ENCODE measurements at places on chromosomes 13 and 19.

GRCh38 chr13:23792680-23793079, 96.5 kb downstream of the MIPEP start:
- no peak for DNase-seq

GRCh38 chr13:77918391-77919245, at the start of gene EDNRB:
TSS of gene EDNRB (minus strand) at chr13:77918831. CDS start at chr13:77918573, 258 bp downstream.
- DNase-seq = no peak

- DNase-seq = no peak
These were observed 7.5 kb downstream of the PLAUR start for GRCh38 chr19:43662487-43662886.

GRCh38 chr13:51432576-51432975, 20.3 kb downstream of the INTS6 start:
- no peak for DNase-seq

DNA sequence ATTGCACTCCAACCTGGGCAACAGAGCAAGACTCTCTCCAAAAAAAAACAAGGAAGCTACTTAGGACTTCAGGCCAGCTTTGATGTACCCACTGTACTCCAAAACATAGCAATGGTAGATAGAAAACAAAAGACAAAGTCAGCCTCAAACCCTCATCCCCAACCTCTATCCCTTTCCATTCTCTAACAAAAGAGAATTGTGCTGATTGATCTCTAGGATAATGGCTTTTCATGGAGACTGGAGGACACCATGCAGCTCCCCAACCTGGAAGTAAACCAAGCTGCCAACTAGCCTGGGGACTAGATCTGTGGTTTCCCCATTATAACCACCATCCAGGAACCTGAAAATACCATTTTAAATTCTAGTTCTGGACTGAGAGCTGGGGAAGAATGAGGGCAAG, 4.3 kb upstream of the ZDHHC20 start:
- no peak for DNase-seq

- DNase-seq = no peak
These were observed 45.0 kb upstream of the LRCH1 start for GRCh38 chr13:46507981-46508380.

- DNase-seq = no peak
These were observed 18.4 kb upstream of the ZMYM2 start for GRCh38 chr13:19940106-19940505.

- no peak for DNase-seq
These were observed 74.5 kb downstream of the GGACT start for GRCh38 chr13:100513987-100514670.

DNA sequence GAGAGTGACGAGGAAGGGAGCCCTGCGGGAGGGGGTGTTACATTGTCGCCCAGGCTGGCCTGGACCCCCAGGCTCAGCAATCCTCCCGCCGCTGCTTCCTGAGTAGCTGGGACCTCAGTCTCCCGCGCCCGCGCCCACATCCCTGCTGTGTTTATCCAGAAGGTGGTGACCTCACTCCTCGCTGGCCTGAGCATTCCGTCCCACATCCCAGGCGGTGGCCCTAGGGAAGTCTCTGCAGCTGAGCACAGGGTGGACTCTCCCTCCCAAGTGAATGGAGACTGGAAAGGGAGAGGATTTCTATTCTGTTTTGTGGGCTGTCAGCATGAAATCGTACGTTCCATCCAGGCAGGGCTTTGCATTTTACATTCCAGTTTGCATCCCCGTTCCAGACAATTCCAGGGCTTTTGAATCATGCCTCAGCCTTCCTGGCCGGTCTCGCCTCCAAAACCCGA, 401 bp upstream of the ZNF765 start:
- peak; percentile 0 for DNase-seq

DNA sequence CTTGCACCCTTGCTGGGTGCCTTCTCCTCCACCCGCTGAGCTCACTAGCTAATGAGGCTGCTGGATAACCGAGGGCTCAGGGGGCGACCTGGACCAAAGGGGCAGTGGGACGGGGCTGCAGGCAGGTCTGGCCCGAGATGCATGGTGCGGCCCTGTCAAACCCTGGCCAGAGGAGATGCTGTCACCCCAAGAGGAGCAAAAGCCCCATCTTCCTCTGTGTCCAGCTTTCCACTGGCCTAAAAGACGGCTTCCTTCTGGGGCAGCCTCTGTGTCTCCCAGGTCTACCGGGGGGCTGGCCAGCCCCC, 261.8 kb downstream of the TBC1D4 start:
- DNase-seq = no peak

GRCh38 chr19:7680606-7681339, at the start of gene TRAPPC5:
TSS of gene TRAPPC5 (plus strand) at chr19:7680833. CDS start at chr19:7682254, 1,421 bp downstream.
- DNase-seq = peak; percentile 56

GRCh38 chr13:24116131-24116530, 44.4 kb upstream of the SPATA13 start:
- DNase-seq = no peak

GRCh38 chr13:31227063-31227462, 27.3 kb downstream of the B3GLCT start:
- no peak for DNase-seq
